NCI-H1092 treated with DMSO at 0.1 percent for 48 hours (cell line): ENCODE measurements at places on chromosomes 5 and 9.

- no peak for DNase-seq
These were observed 5.2 kb downstream of the DOCK8 start for GRCh38 chr9:219670-220365.

GRCh38 chr9:12739014-12739652, 35.7 kb upstream of the LURAP1L start:
- DNase-seq, result no peak

- no peak for DNase-seq
These were observed 129.9 kb downstream of the TLE4 start for GRCh38 chr9:79701651-79702050.

- DNase-seq, result no peak
These were observed 11.8 kb downstream of the ELL2 start for GRCh38 chr5:95949810-95950209.

- DNase-seq, result no peak
These were observed 3.1 kb downstream of the DMRTA1 start for GRCh38 chr9:22449719-22450118.

DNA sequence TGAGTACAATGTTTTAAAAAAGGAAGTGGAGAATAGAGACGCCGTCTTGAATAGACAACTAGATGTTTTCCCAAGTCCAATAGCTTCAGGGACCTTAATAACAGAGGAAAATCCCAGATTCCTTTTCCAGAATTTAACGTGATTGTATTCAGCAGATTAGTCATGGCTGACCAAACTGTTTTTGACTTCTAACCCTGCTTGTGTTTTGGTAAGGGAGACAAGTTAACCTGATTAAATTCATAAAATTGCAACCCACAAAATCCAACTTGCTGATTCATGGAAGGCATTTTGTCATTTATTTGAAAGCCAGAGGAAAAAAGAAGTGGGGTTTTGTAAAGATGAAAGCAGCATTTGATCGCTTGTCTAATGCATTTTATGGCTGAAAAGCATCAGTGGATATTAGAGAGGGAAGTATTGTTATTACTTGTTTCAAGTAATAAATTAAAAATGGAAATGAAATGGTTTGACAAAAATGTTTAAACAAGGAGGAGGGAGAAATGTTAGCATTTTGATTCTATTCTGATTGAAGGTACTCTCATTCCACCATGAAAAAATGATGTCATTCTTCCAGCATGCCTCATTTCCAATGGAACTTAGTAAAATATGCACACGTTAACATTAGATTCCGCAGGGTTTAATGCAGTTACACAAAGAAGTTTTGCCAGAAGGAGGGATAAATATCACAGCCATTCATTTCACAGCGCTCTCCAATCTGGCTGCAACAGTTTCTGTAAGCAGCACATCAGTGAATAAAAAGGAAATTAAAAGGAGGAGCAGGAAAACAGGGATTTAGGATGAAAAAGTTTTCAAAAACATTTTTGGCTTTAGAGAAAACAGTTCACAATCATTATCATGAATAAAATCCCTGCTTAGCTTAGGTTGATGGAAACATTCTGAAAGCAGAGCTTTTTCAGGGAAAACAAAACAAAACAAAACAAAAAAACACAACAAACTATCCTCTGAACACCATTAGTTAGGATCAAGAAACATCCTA, 314.7 kb downstream of the PRR16 start:
- DNase-seq, result no peak

- DNase-seq, result no peak
These were observed 23.8 kb upstream of the CAMLG start for GRCh38 chr5:134714541-134714940.

- DNase-seq, result no peak
These were observed 16.8 kb downstream of the SLC46A2 start for GRCh38 chr9:112873773-112874405.

DNA sequence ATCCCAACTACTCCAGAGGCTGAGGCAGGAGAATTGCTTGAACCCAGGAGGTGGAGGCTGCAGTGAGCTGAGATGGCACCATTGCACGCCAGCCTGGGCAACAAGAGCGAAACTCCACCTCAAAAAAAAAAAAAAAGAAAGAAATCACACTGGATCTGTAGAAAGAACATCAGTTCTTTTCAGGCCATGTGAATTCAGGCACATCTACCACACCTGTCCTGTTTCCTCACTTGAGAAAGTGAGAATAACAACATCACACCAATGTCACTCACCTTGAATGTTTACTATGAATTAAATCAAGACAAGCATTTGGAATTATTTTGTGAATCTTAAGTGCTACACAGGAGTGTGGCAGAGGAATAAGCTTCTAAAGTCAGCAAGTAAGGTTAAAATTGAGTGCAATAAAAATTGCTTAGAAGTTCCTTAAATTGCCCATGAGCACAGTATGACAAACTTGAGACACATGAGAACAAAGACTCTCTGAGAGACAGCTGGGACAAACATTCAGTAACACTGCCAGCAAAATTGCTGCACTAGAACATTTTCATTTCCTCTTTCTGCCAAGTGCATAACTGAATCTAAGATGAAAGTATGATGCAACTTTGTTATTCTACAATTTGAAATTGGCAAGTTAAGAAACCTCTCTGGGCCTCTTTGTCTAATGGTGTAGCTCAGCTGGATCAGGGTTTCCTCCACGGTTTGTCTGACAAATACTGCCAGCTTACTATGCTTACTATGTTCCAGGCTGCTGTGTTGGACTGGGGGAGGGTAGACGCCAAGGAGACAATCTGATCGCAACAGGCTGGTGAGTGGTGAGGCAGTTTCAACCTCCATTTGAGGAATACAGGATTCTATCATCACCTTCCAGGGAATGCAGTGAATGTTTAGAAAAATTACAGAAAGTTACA, 1.9 kb upstream of the RIC1 start:
- DNase-seq, result no peak

DNA sequence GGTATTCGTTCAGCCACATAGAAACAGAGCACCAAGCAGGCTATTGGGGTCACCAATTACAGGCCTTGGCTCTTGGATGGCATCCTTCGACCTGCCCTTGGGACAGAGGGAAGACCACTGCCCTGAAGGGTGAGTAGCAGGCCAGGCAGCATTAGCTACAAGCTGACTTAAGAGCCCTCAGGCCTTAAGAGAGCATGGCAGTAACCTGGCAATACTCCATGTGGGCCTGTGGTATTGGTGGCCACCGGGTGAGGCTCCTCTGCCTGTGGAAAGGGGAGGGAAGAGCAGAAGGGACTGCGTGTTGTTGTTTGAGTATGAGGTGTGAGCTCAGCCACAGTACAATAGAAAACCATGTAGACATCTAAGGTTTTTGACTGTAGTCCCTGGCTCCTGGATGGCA, 170.6 kb downstream of the MCTP1 start:
- DNase-seq, result no peak

DNA sequence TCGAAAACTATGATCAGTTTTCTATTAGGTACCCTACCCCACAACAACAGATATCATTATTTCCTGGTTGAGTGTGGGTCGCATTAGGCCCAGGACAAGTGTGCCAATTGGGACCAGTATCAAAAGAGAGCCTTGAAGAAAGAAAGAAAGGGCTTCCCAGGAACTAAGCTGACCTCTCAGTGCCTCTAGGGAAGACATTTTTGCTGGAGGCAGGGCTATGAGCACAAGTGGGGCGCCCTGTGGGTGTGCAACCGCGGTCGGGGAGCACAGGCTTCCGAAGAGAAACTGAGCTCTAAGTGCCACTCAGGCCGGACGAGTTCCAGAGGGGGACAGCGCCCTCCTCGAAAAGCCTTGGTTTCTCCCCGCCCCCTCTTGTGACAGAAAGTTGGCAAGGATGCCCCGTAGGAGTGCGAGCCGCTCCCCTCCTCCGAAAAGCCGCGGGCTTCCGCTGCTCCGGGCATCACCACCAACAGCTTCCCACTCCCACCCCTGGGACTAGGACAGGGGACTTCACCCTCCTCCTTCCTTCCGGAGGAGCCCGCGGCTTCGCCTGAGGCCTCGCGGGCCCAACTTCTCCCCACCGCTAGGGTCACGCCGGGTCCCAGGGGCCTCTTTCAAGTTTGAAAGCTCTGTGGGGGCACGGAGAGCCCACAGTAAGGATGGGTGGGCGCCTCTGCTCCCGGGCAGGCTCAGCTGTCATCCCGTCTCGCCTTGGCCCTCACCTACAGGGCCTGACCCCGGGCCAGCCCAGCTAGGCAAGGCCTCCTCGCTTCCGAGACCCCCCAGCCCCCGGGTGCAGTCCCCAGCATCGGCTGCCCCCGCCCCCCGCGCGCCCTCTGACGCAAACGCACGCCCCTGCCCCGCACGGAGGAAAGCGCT, 2.0 kb downstream of the NR2F1-AS1 start:
- DNase-seq, result no peak

DNA sequence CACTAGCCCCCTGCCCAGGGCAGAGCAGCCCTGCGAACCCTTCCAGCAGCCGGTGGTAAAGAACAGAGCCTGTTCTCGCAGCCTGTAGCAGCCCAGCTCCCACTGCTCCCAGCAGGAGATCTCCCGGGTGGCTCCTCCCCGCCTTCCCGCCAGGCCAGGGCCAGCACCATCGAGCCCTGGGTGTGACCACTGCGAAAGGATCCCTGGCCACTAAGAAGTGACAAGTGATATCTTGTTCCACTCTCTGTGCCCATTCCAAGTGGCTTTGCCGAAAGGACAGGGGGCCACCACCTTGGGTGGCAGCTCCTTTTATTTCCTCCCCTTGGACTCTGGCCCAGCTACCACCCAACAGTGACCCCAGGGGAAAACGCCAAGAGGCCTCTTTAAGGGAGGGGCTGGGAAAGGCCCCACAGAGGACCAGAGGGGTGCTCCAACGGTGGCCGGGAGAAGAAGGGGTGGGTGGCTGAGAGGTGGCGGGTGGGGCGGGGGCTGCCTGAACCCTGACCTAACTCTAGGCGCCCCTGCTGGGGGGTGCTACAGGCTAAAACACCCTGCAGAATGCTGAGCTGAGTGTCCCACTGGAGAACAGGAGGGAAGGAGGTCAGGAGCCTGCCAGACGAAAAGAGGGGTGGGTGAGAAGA, 1.6 kb downstream of the NACC2 start:
- no peak for DNase-seq

- no peak for DNase-seq
These were observed 33.7 kb downstream of the OSTF1 start for GRCh38 chr9:75121914-75122558.

DNA sequence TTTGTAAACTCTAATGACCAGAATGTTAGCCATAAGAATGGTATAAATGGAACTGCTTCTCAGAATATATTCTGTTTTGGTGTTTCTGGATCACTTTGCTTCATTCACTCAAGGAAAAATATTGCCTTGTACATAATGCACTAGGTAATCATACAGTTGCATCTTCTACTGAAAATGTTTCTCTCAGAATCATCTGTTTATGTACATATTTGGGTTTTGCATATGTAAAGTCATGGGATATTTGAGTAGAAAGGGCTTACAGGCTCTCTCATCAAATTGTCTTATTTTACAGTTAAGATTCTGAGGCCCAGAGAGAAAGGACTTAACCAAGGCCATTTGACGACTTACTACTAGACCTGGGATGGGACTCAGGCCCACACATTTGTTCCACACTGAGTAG, 97.8 kb upstream of the PALM2AKAP2 start:
- no peak for DNase-seq

GRCh38 chr5:151900891-151901290, 23.8 kb downstream of the GLRA1 start:
- DNase-seq, result no peak

DNA sequence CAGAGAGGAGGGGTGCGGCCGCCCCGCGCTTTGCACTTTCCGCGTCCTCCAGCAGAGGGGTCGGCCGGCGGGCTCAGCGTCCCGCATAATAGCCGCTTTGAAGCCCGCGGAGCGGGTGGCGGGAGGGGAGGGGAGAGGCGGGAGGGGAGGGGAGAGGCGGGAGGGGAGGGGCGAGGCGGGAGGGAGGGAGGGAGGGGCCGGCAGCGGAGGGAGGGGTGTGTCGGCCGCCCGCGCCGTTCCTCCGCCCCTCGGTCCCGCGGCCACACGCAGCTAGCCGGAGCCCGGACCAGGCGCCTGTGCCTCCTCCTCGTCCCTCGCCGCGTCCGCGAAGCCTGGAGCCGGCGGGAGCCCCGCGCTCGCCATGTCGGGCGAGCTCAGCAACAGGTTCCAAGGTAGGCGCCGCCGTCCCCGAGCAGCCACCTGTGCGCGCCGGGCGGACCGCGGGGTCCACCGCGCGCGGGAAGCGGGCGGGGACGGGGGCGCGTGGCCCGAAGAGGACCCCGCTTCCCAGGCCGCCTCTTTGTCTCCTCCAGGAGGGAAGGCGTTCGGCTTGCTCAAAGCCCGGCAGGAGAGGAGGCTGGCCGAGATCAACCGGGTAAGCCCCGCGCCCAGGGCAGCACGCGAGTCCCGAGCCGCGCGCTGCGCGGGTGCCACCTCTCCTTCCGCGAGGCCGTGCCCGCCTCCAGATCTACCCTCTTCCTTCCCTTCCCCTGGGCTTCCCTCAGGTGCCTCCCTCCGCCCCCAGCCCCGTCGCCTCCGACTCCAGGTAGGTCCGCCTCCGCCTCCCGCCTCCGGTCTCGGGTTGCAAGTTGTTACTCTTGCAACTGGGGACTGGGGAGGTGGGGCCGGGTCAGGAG, at the start of gene AIF1L:
Gene AIF1L, plus strand, starts transcription at position 263 of the 857 bp plus-strand sequence. Its CDS starts 99 bp downstream, at position 362.
- DNase-seq, result peak; percentile 34

GRCh38 chr9:120191141-120191540, 388.8 kb downstream of the CDK5RAP2 start:
- DNase-seq, result no peak

DNA sequence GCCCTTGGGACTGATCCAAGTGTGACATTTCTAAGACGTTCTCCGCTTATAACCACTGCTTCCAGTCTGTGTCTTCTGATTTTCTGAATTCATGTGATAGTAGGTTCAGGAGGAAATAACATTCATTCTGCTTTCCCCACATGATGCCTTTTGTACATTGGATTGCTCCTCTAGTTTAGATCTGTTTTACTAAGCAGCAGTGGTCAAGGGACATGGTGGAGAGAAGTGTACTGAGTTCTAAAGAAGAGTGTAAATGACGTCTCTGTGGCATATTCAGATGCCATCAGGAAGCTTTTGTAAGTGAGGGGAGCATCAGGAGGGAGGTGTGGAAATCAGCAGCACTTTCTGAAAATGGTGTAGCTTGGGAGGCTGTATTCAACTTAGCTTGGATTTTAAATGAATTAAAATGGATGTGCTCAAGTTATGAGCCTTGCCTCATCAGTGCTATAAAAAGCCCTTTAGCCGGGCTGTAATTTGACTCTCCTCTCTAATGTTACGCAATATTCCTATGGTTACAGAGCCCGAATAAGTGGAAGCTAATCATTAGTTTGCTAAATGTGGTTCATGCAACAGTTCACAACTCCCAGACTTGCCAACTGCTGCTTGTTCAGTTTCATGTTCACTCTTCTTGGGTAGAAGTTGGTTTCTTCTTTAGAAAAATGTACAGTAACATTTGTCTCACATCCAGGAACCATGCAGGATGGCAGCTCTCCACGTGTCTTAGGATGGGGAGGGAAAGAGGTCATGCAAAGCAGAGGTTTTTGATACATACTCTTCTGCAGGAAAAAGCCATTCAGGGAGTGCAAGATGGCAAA, 281.3 kb downstream of the ARHGAP26 start:
- peak; percentile 71 for DNase-seq

DNA sequence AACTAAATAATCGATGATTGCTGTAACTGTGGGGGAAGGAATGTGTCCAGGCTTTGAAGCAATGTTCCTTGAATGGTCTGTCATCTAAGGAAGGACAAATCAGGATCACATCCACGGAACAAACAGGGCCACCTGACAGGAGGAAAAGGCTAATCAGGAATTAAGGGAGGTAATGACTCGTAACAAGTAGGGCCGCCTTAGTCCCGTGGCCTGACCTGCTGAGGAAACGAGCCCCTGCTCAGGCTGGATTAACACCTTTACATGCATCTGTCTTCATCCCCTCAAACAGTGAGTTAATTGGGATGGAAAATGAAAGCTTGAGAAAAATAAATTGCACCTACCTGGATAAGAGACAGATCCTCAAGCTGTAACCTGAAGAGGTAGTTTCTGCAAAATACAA, 227.8 kb downstream of the SEMA5A start:
- no peak for DNase-seq
